Left renal cortex interstitium (tissue), 4 donors: ENCODE measurements at places on chromosomes 12 and 14. TPM values are rescaled to one million over a fixed set of nuclear protein-coding genes. Genes with fewer than 3 reads are reported as not detected.

- no peak for DNase-seq
These were observed 73.8 kb downstream of the SUSD6 start for GRCh38 chr14:69685218-69685616.

GRCh38 chr12:51372021-51372420 is 19.2 kb downstream of the GALNT6 start:
- no peak for DNase-seq

GRCh38 chr12:99981639-99982190 is 3.0 kb downstream of the ANKS1B start:
- DNase-seq: no peak

- no peak for DNase-seq
These were observed 31.5 kb downstream of the CCNK start for GRCh38 chr14:99512571-99513182.

DNA sequence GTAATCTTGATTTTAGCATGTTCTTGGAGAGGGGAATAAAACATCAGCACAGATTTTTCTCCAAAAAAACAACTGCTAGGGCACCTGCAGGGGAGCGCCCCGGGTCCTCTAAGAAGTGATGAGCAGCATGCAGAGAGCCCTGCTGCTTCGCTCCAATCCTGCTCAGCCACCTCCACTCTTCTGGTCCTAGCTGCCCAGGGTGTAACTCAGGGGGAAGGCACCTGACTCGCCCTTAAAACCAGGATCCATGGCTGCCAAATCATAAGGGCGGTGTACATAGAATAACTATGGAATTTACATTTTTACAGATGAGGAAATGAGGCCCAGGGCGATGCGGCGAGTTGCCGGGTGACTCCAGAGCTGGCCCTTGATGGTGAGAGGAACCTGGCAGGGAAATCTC is 204.7 kb downstream of the CALM1 start:
- no peak for DNase-seq

DNA sequence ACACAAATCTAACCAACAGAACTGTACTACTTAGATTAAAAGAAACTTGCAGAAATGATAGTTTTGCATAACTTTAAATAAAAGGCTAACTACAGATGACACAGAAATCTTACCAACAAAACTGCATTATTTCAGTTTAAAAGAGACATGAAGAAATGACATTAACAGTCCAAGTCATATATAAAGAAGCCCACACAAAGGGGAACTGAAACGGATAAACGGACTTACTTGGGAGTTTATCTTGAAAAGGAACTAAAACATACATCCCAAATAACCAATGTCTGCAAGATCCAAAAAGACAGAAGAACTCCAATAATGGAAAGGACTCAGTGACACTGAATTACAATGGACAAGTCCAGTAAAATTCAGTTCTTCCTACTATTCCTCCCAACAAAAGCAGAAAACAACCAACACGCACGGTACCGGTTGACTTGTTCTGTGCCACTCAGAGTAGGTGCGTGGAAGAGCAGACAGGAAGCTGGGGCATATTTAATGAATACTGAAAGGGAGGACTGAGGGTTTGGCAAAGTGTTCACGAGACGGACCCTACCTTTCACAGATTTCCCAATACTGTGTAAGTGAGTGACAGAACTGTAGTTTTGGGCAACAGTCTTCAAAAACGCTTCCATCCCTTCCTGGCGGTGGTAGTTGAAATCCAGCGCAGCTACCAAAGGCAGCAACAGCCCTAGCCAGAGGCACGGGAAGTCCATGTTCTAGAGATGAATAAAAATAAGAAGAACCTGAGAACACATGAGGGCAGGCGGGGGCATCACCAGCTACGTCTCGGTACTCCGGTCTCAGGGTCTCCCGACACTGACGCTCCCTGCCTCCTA is 627 bp downstream of the CPM start:
- peak; percentile 11 for DNase-seq

DNA sequence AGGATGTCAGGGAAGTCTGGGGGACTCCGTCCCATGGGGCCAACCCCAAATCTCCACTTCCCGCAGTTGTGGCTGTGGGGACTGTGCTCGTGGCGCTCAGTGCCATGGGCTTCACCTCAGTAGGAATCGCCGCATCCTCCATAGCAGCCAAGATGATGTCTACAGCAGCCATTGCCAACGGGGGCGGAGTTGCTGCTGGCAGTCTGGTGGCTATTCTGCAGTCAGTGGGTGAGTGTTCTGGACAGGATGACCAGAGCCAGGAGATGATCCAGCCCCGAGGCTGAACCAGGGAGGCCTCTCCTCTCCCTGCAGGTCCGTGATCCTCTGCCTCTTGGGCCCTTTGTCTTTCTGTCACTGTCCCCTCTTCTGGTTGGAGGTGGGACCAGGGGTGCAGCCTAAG is 8.8 kb upstream of the IFI27 start:
- DNase-seq: no peak

- no peak for DNase-seq
These were observed 628 bp upstream of the CAPRIN2 start for GRCh38 chr12:30755395-30755762.

SOAT2 gene
- 1.2 TPM for polyA plus RNA-seq

ELK3 gene
- 48.4 TPM for polyA plus RNA-seq

DPY19L2 gene
- 27.6 TPM for polyA plus RNA-seq

TAS2R8 gene
- polyA plus RNA-seq: not detected
